ENCODE measurements at places on chromosomes 5 and 9. TPM values are rescaled to one million over a fixed set of nuclear protein-coding genes. Genes with fewer than 3 reads are reported as not detected.
A peak's percentile ranks its signal among the peaks of the same experiment; 100 is the strongest.

DNA sequence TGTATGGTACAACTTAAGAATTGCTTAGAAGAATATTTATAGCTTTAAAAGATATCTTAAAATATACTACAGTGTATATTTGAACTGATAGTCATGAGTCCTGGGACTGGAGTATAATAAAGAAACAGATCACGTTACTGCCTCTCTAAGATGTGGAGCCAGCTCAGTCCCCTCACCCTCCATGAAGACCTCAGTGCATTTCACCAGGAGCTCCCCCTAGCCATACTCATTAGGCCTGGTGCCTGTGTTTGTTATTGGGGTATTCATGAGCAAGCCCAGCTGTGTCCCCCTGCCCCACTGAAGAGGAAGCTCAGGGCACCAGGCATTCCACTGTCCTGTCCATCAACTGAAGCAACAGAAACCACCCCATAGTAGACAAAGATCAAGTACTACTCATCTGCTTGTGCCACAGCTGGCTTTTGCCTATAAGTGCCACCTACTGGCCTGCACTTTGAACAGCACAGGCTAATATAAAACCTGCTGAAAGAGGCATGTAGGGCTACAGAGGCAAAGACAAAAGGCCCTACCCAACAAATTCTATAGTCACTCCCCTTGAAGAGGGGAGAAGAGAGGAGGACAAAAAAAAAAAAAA is 850.2 kb upstream of the NUDT12 start:
- no peaks in the 10 kb centered on the region for H3K4me1 ChIP-seq
- H3K4me3 ChIP-seq: no peak overlapping the region
- H3K27ac ChIP-seq: no peak overlapping the region
- H3K36me3 ChIP-seq: no peaks in the 10 kb centered on the region

DNA sequence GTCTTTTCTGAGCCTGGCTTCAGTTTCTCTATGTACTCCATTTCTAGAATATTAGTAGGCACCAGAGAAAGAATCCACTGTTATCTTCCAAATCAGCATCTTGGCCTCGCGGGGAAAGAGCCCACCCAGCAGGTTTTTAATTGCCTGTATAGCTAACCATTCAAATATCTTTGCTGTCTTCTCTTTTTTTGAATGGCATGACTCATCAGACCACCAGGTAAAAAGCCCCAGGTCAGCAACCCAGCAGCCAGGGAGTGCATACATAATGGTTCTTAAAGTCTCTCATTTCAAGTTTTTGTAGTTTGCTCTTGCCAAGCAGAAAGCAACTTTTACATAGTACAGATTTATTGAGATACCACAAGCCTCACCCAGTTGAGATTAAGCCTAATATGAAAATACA is 50.7 kb downstream of the TMEM167A start:
- H3K36me3 ChIP-seq: no peaks in the 10 kb centered on the region
- H3K4me1 ChIP-seq: no peaks in the 10 kb centered on the region
- no peaks in the 10 kb centered on the region for H3K27me3 ChIP-seq
- no peak overlapping the region for H3K27ac ChIP-seq
- no peak overlapping the region for H3K4me3 ChIP-seq
- DNase-seq: no peak

DNA sequence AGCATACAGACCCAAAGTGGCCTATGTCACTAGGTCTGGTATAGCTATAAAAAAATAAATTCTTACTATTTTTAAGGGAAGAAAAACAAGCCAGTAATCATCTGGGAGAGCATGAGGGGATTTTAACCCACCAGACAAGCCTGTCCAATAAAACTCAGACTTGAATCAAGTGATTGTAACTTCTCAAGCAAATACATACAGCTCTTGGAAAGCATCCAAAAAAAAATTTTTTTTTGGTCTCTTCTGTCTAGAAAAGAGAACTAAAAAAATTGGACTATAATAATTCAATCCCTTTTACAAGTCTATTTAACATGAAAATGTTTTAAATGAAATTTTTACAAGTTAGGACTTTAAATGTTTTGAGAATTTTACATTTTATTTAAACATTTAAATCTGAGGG is 61.7 kb downstream of the FBXL17 start:
- no peaks in the 10 kb centered on the region for H3K36me3 ChIP-seq
- no peaks in the 10 kb centered on the region for H3K27me3 ChIP-seq
- H3K27ac ChIP-seq: no peak overlapping the region
- no peak overlapping the region for H3K4me3 ChIP-seq
- DNase-seq: no peak

- DNase-seq: no peak
- H3K36me3 ChIP-seq: peaks cover 4% of the 10 kb centered on the region
- no peak overlapping the region for H3K4me3 ChIP-seq
- no peaks in the 10 kb centered on the region for H3K4me1 ChIP-seq
- H3K27ac ChIP-seq: no peak overlapping the region
Observed at GRCh38 chr5:53631251-53631650, 70.8 kb downstream of the NDUFS4 start.

- H3K27me3 ChIP-seq: no peaks in the 10 kb centered on the region
- no peak for DNase-seq
- H3K36me3 ChIP-seq: no peaks in the 10 kb centered on the region
- H3K4me3 ChIP-seq: no peak overlapping the region
Observed at GRCh38 chr9:96061293-96061987, 185.9 kb downstream of the ERCC6L2 start.

GRCh38 chr9:20524776-20525175 is 97.5 kb downstream of the MLLT3 start:
- H3K4me1 ChIP-seq: peaks cover 12% of the 10 kb centered on the region
- no peak overlapping the region for H3K27ac ChIP-seq
- no peak for DNase-seq
- no peak overlapping the region for H3K4me3 ChIP-seq
- H3K36me3 ChIP-seq: no peaks in the 10 kb centered on the region

GRCh38 chr5:138018849-138019248 is 14.0 kb downstream of the FAM13B start:
- no peaks in the 10 kb centered on the region for H3K4me1 ChIP-seq
- H3K36me3 ChIP-seq: peaks cover 3% of the 10 kb centered on the region
- H3K27me3 ChIP-seq: no peaks in the 10 kb centered on the region

DNA sequence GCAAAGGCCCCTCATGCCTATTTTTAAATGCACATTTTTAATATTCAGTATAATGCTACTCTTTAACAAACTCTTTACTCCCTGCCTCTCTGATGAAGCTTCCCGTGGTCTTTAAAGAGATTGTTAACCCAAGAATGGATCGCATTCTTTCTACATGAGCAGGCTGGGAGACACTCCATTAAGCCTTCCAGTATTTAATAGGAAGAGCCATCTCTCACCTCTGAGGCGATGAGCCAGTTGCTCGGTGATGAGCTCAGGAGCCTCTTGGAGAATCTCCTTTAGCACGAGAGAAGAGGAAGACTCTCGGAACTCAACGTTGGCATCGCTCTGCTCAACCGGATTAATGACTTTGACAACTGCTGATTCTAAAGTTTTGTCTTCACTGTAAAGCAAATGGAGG is 59.6 kb downstream of the PRUNE2 start:
- H3K4me1 ChIP-seq: no peaks in the 10 kb centered on the region
- H3K36me3 ChIP-seq: no peaks in the 10 kb centered on the region
- no peaks in the 10 kb centered on the region for H3K27me3 ChIP-seq

Gene KCNT1
- not detected for total RNA-seq

Gene TAF11L9
- total RNA-seq: not detected

DNA sequence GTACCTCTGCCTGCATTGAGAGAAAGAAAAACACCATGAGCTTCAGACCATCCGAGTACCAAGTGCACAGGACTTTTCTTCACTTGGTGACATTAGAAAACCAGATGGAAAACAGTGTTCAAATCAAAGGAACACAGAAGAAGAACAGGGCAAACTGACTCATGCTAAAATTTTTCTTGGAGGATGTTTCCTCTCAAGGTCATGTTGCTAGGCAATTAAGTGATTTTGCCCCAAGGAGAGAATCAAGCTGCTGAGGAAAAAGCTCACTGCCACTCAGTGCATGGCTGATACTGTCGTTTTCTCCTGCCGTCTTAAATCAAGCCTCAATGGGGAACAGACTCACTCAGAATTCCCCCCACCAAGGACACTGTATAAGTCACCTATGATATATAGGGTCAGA is 57.9 kb upstream of the SIMC1 start:
- DNase-seq: no peak
- H3K27me3 ChIP-seq: no peaks in the 10 kb centered on the region
- H3K36me3 ChIP-seq: no peaks in the 10 kb centered on the region

Gene MLANA
- total RNA-seq: not detected

- no peak for DNase-seq
- H3K4me3 ChIP-seq: no peak overlapping the region
- no peaks in the 10 kb centered on the region for H3K27me3 ChIP-seq
- H3K4me1 ChIP-seq: peaks cover 20% of the 10 kb centered on the region
- no peaks in the 10 kb centered on the region for H3K36me3 ChIP-seq
Observed at GRCh38 chr5:135269931-135270421, 129.1 kb downstream of the MACROH2A1 start.

DNA sequence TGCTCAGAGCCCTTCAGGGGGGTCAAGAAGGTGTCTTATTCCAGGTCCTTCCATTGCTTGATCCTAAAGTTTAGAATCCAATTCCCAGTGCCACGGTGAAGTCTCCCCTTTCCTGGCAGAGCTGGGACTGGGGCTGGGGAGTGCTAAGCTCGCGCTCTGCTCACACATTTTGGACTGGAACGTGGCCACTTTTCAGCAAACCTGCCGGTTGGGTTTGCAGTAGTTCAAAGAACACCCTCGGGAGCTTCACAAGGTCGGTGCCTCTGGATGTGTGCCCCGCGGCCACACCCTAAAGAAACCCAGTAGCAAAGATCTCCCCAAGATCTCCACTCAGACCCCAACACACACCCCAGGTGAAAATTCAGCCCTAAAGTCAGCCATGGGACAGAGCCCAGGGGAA is at the start of gene C9orf152:
C9orf152 (minus strand) TSS at position 129 of the 400 bp plus-strand sequence. CDS start 580 bp downstream, outside the sequence.
- H3K27ac ChIP-seq: peak within 1 kb of the TSS; percentile 24
- H3K4me3 ChIP-seq: peak within 1 kb of the TSS; percentile 30
- DNase-seq: no peak
- H3K36me3 ChIP-seq: no peaks in the 10 kb centered on the region
- peaks cover 13% of the 10 kb centered on the region for H3K4me1 ChIP-seq

DNA sequence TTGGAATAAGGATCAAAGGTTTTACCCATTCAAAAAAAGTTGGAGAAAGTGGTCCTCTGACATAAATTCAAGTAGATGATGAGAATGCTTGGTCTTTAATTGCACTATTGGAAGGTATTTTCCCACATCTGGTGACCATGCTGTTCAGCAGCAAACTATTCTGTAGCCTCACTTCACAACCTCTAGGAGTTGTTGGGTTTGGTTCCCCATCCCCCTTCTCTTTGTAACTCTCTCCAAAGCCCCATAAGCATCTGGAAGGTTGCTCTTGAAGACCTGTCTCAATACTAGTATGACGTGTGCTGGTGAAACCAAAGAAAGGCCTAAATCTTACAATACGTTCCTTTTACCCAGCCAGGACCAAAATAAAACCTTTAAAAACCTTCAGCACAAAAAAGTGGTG is 8.5 kb downstream of the RGMB start:
- no peak overlapping the region for H3K27ac ChIP-seq
